ENCODE measurements at places on chromosomes 13 and 19.

GRCh38 chr19:3275583-3276340, 51.3 kb downstream of the CELF5 start:
- peak; percentile 89 for DNase-seq

DNA sequence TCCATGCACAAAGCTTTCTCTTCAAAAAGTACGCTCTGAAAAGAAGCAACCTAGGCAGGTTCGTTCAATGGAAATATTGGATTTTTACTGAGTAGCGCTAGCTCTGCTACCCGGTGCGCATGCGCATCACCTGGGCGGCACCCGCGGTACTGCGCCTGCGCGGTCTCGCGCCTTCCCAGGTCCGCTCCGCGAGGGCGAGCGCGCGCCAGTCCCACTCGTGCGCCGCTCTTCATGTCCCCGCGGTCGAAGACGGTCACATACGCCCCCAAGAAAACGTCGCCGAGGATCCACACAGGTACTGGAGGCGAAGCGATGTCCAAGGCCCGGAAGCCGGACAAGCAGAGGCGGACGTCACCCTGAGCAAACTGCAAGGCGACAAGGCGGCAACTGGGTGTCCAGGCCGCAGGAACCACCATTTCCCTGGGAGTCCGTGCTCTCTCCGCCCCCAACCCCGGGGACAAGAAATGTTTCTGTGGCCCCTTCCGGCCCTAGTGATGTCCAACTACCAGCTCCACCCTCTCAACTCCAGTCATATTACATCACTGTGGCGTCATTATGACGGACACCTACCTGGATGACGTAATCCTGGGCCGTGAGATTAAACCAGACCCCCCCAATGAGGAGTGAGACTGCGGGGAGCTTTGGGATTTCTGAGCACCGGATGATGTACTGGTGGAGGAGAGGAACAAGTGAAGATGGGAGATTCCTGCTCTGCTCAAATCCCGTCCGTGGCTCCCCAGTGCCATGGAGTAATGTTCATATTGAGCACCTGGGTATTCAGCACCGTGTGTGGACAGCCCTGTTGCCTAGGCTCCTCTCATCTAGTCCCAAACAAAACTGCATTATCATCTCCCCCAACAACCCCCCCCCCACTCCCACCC, 4.8 kb upstream of the KCNC3 start:
- peak; percentile 76 for DNase-seq

- DNase-seq: no peak
Observed at GRCh38 chr19:1069009-1069779, 2.2 kb downstream of the ARHGAP45 start.

- DNase-seq: no peak
Observed at GRCh38 chr19:307793-308420, 16.7 kb upstream of the PLPP2 start.

DNA sequence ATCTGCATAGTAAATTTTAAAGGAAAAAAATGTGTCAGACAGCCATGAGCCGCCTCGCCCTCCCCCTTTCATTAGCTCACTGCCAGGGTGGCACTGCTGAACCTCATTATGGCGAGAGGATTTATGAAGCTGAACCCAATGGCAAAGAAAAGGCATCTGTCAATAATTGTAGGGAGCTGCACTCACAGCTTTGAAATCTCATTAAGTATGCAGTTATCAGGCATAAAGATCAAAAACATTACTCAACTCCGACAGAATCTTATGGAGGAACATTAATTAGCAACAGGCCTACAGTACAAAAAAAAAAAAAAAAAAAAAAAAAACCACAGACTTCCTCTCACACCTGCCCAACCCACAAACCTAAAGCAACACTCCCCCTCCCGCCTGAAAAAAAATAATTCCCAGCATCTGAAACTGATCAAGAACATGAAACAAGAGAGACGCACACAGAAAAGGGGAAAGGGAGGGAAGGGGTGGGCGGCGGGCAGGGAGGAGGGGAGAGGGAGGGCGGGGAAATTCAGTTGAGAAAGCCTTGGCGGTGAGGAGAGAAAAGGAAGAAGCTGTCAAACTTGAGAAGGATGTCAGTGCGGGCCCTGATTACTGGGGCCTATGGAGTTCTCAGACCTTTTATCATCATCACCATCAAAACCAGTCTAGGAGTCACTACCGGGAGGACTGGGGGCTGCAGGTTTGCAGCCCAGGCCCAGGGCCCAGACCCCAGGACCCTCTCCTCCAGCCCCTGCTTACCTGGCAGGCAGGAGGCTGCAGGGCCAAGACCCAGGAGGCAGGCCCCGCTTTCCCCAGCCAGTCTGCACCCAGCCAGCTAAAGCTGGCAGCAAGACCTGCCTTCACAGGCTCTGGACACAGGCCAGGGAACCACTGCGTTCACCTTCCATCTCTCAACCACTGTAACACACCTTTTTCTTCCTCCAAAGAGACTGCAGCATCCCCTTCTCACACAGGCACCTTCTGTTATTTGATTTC, 8.9 kb downstream of the TSHZ3 start:
- no peak for DNase-seq

DNA sequence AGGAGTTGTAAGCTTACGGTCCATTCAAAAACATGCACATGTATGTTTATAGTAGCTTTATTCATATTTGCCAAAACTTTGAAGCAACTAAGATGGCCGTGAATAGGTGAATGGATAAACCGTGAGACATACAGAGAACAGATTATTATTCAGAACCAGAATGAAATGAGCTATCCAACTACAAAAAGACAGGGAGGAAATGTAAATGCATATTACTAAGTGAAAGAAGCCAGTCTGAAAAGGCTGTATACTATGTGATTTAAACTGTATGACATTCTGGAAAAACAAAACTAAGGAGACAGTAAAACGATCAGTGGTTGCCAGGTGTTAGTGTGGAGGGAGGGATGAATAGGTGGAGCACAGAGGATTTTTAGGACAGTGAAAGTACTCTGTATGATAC, 19.9 kb downstream of the NDFIP2 start:
- DNase-seq: no peak

GRCh38 chr13:100363285-100363711, 225.3 kb downstream of the GGACT start:
- no peak for DNase-seq

GRCh38 chr13:113843063-113843654, 20.7 kb downstream of the GAS6 start:
- no peak for DNase-seq

DNA sequence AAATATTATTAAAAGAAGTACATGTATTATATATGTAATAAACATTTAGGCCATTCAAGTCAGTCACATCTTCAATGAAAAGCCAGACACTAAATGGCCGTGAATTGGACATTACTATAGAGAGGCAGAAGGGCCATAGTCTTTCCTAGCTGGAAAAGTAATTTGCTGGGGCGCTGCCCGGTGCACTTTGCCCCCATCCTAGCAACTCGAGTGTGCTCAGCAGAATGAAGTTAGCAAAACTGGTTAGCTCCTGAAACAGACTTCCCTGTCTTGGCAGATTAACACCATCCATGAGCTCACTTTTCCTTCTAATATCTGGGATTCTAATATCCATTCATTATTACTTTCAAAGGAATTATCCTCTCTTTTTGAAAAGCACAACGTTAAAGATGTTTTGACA, 2.8 kb upstream of the SPRYD7 start:
- no peak for DNase-seq

DNA sequence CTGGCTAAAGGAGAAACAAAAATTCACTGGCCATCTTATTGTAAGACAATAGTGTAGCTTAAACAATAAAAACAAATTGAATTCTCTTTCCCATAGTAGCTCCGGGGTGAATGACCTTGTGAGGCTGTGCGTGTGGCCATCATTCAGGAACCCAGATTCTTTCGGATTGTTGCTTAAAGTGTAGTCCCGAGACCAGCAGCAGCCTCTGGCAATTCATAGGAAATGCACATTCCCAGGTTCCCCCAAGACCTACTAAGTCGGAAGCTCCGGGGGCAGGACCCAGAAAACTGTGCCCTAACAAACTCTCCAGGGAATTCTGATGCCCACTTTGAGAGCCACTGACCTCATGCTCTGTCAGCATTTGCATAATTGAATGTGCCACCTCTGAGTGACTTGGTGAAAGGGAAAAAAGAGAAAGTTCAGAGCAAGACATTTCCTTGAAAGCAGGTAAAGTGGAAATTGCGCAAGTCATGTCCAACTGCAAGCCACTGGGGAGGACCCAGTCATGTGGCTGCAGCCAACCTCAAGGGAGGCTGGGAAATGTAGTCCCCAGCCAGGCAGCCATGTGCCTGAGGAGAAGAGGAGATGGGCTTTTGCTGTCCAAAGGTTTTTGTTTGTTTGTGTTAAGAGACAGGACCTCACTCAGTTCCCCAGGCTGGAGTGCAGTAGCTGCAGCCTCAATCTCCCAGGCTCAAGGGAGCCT, 50.7 kb upstream of the PNMA8B start:
- no peak for DNase-seq

GRCh38 chr19:18281082-18282020, at the start of gene JUND:
TSS of gene JUND (minus strand) at chr19:18281622. CDS start at chr19:18281484, 138 bp downstream.
- DNase-seq: peak; percentile 95

GRCh38 chr13:23042181-23042580, 138.6 kb upstream of the SGCG start:
- DNase-seq: no peak

Data from stimulated activated CD4-positive, alpha-beta T cell treated with anti-CD3 and anti-CD28 coated beads, Interleukin-12 subunit alpha, Interleukin-12 subunit beta, amount 100 ng/mL, for 48 hours (primary cell).